Psoas muscle (tissue), 8 donors: ENCODE measurements at places on chromosomes 1 and 21. TPM values are rescaled to one million over a fixed set of nuclear protein-coding genes. Genes with fewer than 3 reads are reported as not detected.

DYNLT4 gene
- total RNA-seq = not detected

TRABD2B gene
- total RNA-seq = 0.42 TPM

TENT5C gene
- total RNA-seq = 3.1 TPM

ARHGEF16 gene
- 0.51 TPM for total RNA-seq
